ENCODE measurements at places on chromosomes 12 and 14.

- DNase-seq, result no peak
Observed at GRCh38 chr14:86912709-86913108, 1080.3 kb downstream of the GALC start.

DNA sequence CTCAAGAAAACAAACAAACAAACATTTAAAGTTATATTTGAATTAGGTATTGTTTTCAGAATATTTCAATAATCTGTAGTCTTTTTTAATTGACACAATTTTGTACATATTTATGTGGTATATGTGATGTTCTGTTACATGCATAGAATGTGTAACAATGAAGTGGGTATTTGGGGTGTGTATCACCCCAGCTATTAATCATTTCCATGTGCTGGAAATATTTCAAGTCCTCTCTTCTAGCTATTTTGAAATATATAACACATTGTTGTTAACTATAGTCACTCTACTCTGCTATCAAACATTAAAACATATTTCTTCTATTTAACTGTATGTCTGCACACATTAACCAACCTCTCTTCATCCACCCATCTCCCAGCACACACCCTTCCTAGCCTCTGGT, 32.0 kb upstream of the SIX1 start:
- DNase-seq, result no peak

- DNase-seq, result no peak
Observed at GRCh38 chr12:26688344-26688904, 144.6 kb downstream of the ITPR2 start.

DNA sequence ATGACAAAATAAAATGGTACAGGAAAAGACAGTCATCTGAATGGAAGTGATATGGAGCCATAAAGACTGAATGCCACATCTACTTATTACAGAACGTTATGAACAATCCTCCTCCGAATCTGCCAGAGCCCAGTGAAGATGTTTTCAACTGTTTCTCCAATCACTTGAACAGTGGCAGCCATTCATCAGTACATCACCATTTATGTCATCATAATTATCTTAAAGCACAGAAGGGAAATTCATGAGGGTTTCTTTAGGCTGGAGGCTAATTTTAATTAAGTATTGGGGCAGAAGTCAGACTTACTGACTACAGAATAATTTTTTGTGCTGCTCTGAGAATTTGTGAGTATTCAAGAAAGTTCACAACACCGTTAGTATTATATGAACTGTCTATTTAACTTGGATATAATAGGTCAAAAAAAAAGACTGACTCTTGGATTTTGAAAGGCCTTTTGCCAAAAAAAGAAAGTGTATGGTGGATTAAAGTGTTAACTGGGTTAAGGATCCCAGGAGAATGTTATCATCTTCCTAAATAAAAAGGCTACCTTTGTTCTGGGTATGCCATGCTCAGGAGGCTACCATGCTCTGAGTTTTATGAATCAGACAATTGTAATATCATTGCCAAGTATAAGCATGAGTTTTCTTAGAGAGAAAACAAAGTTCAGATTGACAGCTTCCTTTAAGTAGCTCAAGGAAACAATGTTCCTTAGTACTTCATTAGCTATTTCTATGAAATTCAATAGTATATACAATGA, 40.1 kb downstream of the PDZRN4 start:
- DNase-seq, result no peak

DNA sequence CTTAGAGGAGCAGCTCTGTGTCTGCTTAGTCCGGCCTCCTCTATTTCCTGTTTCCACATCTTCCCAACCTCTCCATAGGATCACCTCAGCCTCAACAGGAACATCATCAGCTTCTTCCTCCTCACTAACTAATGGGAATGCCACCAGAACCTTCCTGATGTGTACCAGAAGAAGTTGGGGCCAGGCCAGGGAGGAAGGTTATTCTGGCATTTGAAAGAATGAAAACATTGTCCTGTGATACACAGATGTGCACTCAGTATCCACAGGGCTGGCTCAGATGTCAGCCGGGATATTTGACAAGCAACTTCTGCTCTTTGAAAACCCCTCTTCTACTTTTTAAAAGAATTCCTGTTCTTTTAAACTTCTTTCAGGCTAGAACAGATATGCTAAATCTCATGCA, 63.6 kb downstream of the TMEM30B start:
- DNase-seq, result no peak

DNA sequence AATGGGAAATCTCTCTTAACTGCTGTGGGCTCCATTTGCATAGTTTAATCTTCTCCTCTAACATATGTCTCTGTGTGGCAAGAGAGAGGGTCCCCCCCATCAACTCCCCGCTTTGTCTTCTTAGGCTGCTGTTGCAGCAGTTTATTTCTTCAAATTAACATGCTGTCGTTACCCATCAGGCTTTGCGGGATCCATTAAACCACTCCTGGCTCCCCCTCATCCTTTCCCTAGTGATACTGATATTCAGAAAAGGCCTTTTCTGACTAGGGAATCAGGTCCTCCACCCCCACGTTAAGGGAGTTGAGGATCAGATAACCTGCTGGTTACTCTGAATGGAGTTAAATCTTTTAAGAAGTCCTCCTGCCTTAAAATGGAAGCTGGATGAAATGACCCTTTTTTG, 15.2 kb downstream of the GPR84 start:
- no peak for DNase-seq

DNA sequence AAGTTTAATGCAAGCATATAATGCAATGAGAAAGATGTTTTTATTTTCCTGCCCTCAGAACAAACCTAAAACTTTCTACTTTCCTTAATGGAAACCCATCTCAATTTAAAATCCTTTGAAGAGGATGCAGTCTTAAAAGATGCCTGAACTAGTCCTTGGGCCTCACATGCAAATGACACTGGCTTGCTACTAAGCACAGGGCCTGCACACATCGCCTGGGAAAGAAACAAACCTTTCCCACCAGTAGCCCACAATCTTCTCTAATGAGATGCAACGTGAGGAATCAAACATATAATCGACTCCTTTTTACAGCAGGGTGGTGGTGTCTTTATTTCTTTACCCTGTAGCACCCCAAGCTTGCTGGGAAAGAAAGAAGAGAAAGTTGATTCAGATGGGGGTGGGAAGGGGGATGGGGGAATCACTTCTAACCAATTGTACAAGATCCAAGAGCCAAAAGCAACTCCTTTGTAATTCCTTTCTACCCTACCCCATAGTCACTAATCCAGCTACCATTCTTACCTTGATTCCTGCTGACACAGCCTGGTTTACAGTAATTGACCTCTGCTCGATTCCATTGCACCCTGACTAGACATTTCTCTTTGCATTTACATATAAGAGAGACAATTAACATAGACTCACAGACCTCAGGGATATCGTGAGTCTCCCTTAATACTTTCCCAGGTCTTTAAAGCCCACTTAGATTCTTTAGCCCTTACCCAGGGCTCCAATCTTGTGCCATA, 69.5 kb upstream of the FERMT2 start:
- DNase-seq, result no peak

DNA sequence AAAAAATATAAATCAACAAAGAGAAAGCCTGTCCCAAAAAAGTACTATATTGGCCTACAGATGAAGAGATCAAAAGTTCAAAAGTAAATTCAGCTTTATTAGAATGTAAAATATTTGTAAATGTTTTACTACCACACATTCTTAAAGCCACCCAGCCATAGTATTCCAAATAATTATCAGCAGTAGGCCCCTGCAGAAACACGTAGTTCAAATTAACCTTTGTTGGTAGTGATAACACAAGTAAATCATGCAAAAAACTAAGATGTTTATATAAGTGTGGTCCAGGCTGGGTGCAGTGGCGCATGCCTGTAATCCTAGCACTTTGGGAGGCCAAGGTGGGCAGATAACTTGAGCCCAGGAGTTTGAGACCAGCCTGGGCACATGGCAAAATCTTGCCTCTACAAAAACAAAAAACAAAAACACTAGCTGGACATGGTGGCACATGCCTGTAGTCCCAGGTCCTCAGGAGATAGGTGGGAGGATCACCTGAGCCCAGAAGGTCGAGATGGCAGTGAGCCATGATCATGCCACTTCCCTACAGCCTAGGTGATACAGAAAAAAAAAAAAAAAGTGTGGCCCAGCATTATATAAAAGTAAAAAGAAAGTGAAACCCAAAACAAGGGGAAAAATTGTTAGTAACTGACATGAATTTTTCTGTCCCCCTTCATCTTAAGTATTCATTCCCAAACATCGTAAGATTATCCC, 17.9 kb downstream of the SPTLC2 start:
- no peak for DNase-seq

DNA sequence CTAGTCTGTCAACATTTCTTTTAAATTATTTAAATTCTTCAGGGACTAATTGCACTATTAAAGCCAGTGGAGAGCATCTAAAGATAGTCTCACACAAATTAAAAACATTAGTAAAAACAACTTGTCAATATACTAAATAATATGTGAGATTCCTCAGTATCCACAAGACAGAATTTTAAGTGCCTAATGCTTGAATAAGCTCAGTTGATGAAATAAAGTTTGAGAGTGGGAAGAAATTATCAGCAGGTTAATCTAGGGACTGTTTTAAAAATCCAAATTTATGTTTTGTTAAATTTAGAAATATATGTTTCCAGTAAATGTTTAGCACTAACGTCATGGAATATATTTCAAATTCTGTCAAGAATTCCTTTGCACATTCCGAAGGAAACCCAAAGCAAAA, 105.2 kb downstream of the SLC41A2 start:
- DNase-seq, result no peak

GRCh38 chr12:30308010-30308717, 387.5 kb downstream of the IPO8 start:
- no peak for DNase-seq

GRCh38 chr14:69749956-69750355, 17.0 kb upstream of the SRSF5 start:
- no peak for DNase-seq

- no peak for DNase-seq
Observed at GRCh38 chr14:95507174-95507573, 9.3 kb downstream of the SYNE3 start.

DNA sequence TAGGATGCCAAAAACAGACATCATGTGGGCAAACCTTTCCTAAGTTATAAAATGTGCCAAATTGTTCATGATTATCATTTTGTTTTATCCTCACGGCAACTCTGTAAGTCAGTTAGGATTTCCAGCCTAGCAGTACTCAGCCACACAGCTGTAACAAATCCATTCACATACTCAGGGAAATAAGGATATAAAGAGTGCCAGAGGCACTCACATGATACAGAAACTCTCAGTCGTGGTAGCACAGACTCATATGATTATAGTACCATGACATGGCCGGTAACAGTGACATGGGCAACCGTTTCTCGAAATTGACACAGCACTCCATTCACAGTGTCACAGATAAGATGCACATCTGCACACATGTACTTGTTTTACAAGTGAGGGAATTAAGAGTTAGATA, 344.2 kb downstream of the LRIG3 start:
- DNase-seq, result no peak

DNA sequence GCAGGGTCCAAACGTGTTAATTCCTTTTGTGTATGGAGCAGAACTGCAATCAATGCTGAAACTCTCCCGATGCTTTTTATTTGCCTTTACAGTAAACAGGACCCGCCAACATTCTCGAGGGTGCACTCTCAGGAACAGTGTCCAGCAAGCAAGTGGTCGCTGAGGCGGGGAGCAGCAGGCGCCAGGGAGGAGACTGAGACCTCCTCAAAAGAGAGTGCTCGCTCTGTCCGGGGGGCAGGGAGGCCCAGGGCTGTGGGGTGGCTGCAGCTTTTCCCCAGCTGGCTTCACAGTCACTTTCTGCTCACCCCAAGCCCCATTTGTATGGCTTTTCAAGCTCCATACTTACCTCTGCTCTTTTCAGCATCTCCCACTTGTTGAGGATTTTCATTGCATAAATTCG, 49.2 kb downstream of the CDC42BPB start:
- no peak for DNase-seq

DNA sequence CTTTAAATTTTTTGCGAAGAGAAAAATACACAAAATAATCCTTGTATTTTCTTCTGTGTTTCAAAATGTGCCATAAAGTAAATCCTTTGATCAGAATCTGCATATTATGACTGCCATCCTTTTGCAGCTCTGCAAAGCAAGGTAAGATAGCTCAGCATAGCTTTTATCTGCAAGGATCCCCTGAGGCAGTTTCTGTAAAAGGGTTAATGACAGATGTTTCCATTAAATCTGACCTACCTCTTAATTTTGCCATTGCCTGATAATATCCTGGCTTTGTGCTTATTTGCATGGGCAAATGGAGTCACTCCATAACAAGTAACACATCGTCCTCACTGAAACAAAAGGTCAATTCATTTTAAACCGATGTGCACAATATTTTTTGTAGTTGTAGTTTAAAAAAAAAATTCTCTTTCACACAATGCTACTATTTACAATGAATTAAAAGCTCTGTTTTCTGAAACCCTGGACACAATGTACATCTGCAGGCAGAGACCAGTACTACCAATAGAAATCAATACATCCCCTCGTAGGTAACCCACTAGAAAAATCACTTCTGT, 108.5 kb upstream of the SOX5 start:
- no peak for DNase-seq

DNA sequence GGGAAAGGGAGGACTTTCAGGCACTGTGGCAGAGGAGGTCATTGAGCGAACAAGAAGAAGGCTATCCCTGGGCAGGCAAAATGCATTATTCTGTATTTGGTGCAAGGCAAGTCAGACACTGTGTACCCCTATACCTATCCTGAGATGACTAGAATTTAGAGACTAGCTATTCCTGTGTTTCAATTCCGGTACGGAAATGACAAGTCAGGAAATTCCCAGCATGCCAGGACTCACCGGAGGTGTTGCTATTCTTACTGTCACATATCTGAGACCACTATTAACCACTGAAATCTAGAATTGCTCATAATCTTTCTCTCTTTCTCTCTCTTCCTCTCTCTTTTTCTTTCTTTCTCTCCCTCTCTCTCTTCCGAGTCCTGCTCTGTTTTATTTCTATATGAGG, 297.1 kb downstream of the PDZRN4 start:
- DNase-seq, result no peak

DNA sequence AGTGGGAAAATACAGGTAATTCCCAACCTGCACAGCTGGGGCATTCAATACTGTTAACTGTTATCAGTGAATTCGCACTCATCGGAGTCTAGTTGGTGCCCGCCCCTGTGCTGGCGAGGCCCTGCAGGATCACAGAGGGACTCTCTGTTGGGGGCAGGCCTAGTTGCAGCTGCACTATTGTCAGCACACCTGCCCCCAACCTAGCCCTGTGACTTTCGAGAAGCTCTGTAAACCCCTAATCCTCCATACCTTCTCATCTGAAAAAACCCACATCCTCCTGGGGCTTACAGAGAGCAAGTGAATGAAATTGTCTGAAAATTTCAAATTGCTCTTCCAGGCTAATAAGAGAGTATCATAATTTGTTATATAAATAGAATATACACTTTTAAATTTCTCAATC, 132.2 kb upstream of the NUDT4 start:
- no peak for DNase-seq

DNA sequence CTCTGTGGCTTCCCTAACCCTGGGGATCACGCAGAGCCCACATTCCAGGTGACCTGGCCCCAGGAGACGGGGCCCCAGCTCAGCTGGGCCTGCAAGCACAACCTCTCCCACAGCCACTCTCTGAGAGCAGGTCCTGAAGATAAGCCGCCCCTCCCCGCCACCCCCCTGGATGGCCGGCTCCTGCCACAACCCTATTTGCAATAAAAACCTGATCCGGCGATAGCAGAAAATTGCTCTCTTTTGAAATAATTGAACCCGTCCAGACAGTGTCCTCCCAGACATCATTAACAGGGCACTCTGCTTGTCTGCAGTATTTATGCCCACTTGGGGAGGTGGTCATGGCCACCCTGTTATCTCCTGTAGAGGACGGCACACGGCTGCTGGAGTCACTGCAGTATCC, 5.0 kb downstream of the C14orf180 start:
- no peak for DNase-seq

- no peak for DNase-seq
Observed at GRCh38 chr12:94078138-94078723, 70.1 kb upstream of the PLXNC1 start.

GRCh38 chr14:99158646-99159165, 113.3 kb downstream of the BCL11B start:
- no peak for DNase-seq
